ENCODE measurements at places on chromosomes 13 and 19.

- peak; percentile 33 for DNase-seq
Measured at GRCh38 chr13:62280590-62280989, 864.9 kb upstream of the PCDH20 start.

DNA sequence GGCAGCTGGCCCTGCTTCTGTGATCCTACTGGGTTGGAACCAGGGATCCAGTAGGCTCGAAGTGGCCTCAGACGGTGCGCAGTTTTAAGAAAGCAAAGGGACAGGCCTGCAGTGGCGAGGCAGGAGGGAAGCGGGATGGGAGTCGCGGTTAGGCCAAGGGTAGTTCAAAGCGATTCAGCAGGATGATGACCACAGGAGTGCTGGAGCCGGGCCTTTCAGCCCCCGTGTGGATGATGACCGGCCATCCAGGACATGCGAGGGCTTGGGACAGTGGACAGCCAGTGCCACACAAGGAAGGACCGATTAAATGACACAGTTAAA, 854 bp downstream of the RNASEH2B start:
- peak; percentile 54 for DNase-seq

DNA sequence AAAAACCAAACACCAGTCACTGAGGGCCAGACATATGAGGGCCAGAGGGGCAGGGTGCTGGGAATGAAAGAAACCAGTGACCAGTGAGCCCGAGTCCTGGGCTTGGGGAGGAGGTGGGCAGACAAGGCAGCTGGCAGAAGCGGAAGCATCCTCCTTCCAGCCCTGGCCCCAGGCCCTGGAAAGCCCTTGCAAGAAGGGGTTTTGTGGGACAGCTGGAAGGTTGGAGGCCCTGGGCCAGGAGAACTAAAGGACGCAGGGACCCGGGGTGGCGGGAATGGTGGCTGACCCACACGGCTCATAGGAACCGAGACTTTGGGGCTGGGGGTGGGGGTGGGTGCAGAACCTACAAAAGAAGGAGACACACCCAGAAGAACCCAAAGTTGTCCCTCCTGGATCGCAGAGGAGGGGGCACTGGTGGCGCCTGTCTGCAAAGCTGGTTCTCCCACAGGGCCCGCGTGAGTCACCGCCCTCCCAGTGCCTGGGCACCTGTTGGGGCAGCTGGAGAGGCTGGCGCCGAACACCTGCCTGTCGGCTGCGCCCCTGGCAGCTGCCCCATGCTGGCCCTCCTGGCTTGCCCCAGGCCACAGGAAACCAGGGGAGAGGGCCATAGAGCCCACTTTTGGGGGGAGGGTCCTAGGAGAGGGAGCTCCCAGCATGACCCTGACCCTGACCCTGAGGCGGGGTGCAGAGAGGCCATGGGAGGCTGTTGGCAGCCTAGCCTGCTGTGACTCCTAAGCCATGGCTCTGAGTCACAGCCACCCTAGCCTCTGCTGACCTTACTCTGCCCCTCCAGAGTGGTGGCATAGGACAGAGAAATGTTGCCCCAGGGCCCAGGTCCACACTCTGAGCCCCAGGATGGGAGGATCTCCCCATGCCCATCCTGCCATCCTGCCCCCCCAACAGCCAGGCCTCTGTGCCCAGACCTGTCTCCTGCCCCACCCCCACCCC, 802 bp downstream of the DMPK start:
- no peak for DNase-seq

DNA sequence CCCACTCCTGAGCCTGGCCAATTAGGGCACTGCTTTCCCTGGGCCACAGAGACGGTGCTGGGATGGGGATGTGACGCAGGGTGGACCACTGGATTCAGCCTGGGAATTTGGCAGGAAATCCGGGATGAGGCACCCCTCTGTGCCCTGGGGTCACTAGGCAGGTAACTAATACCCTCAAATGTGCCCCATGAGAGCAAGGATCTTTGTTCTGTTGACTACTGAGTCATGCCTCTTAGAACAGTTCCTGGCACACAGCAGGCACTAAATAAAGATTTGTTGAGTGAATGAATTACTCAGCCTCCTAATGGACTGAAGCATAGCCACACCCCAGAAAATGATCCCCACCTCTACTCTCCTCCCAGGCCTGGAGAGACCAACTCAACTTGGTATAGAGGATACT, 15.9 kb downstream of the OPA3 start:
- no peak for DNase-seq

DNA sequence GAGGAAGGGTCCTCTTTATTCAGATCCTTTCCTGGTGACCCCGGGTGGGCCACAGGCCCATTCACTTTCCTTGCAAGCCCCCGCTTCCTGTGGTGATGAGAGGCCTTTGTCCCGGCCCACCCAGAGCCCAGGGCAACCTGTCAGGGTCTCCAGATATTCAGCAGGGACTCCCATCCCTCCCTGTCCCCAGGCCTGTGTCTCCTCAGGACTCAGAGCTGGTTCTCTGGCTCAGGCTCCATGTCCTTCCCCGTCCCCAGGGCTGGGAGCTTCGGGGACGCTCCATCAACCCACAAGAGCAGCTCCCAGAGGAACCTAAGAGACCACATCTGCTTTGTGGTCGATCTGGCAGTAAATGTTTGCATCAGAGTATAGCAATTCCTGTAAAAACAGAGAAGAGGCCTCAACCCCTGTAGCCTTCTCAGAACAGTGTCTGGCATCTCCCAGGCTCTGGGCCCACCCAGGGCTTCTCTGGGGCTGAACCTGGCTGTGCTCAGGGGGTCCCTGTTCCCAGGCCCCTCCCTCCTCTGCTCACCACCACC, 7.8 kb downstream of the CEACAM4 start:
- no peak for DNase-seq

DNA sequence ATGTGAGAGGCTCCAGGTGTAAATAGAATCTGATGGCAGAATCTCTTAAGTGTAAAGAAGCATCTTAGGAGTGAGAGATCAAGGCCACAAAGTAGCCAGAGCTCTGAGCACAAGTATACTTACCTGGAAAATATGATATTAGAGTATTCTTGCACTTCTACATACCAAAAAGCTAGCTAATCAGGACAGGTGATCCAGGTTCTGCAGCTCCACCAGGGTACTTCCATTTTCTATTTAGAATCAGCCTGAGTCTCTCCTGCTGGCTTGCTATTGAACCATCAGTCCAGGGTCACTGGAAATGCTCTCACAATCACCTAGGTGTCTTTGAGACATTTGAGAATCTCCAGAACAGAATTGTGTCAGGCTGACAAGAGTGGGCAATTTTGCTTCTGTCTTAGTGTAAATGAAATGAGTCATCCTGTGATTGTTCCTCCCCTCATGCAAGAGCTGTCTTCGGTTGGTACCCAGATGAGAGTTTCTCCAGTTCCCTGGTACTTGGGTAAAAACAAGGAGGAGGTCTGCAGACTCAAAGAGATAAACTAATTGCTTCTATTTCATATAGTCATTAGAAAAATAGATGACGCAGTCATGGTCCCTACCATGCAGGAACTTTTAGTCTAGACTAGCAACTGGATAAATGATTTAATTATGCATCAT, 14.6 kb downstream of the ZNF254 start:
- no peak for DNase-seq

DNA sequence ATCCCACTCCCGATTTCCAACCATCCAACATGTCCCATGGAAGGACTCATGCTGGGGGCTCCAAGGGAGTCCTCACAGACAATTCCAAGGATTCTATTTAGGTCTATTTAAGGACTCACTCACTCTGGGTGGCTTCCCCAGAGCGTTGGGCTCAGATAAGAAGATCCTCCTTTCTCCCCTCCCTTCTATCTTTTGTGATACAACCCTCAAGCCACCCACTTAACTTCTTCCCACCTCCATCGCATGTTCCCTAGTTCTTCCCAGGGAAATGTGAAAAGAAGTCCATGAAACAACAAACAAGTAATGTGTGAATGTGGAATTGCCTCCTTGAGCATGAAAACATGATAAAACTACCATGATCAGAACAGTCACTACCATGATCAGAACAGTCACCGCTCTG, 29.4 kb downstream of the INSR start:
- DNase-seq: no peak

- no peak for DNase-seq
Measured at GRCh38 chr13:80469853-80470381, 129.0 kb upstream of the SPRY2 start.

DNA sequence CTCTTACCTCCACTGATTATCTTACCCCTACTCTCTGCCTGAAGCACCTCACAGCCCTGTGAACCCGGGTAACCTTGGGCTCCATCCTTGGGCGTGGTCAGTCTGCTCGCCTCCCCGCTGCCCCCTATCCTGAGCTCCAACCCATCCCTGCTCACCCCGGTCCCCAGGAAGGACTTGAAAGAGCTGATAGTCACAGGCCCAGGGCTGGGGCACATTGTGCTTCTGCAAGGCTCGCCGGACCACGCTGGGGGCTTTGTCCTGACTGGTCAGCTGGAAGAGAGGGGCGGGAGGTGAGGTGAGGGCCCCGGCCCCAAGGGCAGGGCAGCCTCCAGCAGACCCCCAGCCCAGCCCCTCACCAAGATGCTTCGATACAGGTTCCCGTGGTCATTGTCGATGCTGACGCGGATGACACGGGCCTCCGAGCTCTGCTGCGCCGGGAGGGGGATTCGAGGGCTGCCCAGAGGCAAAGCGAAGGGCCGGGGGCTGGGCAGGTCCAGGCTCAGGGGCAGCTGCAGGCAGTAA, 13.0 kb upstream of the EPOR start:
- DNase-seq: no peak

GRCh38 chr19:43148233-43148632, 38.1 kb downstream of the PSG5 start:
- no peak for DNase-seq

DNA sequence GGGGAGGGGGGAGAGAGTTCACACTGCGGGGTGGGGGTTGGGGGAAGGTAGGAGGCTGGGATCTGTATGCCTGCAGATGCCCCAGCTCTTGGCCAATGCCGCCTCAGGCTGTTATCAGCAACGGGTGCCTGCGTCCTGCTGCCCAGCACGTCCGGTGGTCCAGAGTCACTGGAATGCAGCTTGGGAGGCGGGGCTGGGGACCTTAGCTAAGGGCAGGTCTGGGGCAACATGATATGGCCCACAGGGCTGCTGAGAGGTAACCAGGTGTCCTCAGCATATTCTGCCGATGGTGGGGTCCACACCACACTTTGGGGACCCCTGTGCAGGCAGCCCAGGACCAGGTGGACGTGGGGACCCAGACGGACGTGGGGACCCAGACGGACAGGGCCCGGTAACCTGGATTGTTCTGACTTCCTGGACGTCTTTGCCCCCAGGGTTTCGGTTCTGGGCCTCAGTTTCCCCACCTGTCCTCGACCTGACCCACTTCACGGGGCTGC, 668 bp upstream of the ARHGAP45 start:
- DNase-seq: no peak

GRCh38 chr19:9010693-9011092, 484 bp upstream of the MUC16 start:
- DNase-seq: no peak

DNA sequence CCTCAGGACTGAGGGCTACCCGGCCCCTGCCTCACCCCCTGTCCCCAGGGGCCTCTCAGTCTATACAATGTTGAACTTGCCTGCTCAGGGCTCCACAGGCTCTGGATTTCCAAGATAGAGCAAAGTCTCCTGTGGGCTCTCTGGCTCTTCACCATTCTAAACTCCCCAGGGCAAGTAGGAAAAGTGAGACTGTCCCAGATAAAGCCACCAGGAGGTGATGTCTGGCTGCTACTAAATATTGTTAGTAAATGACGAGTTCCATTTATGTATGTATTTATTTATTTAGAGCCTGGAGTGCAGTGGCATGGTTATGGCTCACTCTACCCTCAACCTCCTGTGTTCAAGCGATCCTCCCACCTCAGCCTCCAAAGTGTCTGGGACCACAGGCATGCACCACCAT, 73.6 kb upstream of the SIAH3 start:
- no peak for DNase-seq

GRCh38 chr13:33052506-33053280, 36.5 kb downstream of the KL start:
- no peak for DNase-seq

DNA sequence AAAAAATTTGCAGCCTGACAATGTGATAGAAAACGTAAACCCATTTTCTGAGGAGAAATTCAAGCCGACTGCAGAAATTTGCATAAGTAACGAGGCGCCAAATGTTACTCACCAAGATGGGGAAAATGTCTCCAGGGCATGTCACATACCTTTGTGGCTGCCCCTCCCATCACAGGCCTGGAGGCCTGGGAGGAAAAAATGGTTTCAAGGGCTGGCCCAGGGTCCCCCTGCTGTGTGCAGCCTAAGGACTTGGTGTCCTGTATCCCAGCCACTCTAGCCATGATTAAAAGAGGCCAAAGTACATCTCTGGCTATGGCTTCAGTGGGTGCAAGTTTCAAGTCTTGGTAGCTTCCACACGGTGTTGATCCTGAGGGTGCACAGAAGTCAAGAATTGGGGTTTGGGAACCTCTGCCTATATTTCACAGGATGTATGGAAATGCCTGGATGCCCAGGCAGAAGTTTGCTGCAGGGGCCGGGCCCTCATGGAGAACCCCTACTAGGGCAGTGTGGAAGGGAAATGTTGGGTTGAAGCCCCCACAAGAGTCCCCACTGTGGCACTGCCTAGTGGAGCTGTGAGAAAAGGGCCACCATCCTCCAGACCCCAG, 1842.3 kb downstream of the PCDH9 start:
- DNase-seq: no peak

- peak; percentile 32 for DNase-seq
Measured at GRCh38 chr19:58406818-58407657, 1.4 kb upstream of the ZNF584 start.

GRCh38 chr19:48444129-48444935, 1.5 kb upstream of the GRWD1 start:
- no peak for DNase-seq

GRCh38 chr13:94327318-94327717, 152.2 kb downstream of the DCT start:
- DNase-seq: peak; percentile 49

- no peak for DNase-seq
Measured at GRCh38 chr13:93554514-93554913, 327.9 kb downstream of the GPC6 start.

DNA sequence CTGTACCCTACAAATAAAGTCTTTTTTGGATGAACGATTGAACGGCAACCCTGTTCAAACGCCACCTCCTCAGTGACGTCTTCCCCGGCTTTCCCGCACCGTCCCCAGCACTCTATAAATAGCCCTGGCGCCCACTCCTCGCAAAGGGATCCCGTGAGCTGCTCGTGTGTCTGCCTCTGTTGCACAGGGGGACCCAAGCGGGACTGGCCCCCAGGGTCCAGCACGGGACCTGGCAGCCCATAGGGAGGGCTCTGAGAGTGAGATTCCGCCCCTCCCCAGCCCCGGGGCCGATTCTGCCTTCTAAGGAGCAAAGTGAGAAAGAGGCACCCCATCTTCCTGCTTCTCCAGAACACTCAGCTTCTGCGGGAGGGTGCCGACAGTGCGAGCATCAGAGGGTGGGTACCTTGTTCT, 8.1 kb upstream of the FKRP start:
- DNase-seq: no peak

- DNase-seq: no peak
Measured at GRCh38 chr13:72400856-72401255, 326.6 kb downstream of the MZT1 start.

GRCh38 chr13:70339738-70340137, 231.5 kb upstream of the KLHL1 start:
- peak; percentile 1 for DNase-seq
